Caco-2 (cell line): ENCODE measurements at places on chromosomes 4 and X.

GRCh38 chr4:1155314-1155713 is 17.1 kb downstream of the SPON2 start:
- H3K4me3 ChIP-seq, result no peak overlapping the region
- no peak overlapping the region for H3K27ac ChIP-seq
- H3K27me3 ChIP-seq, result no peaks in the 10 kb centered on the region

GRCh38 chrX:154785716-154786115 is 19.6 kb downstream of the MPP1 start:
- H3K4me3 ChIP-seq, result no peak overlapping the region
- peaks cover 7% of the 10 kb centered on the region; the same call in 1 of the 2 replicates for H3K4me1 ChIP-seq
- no peaks in the 10 kb centered on the region for H3K27me3 ChIP-seq
- no peaks in the 10 kb centered on the region for H3K36me3 ChIP-seq
- peak overlapping the region; percentile 73 for H3K27ac ChIP-seq
- DNase-seq, result no peak

- H3K27ac ChIP-seq, result no peak overlapping the region
- no peaks in the 10 kb centered on the region for H3K36me3 ChIP-seq
- DNase-seq, result no peak
- H3K4me3 ChIP-seq, result no peak overlapping the region
- H3K27me3 ChIP-seq, result no peaks in the 10 kb centered on the region
- H3K4me1 ChIP-seq, result 0 out of 2 replicates have a peak, but pooled peaks cover 1% of the 10 kb centered on the region
These were observed 35.0 kb upstream of the HS3ST1 start for GRCh38 chr4:11463707-11464106.

DNA sequence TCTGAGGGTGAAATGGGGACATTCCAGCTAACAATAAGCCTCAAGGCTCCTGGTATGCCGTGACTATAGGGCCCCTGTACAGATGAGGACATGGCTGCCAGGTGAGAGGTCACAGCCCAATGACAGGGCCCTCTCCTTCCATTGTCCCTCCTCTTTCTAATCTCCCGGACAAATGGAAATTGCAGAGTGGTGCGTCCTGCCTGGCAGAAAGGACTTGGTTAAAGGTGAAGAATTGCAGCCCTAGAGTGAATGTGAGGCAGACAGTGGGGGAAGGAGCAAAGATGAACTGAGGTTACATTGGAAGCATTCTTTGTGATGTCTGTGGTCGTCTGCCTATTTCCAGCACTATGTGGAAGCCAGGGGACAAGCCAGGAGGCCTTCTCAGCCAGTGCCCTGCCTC is 6.7 kb upstream of the UCP1 start:
- no peak for DNase-seq
- no peaks in the 10 kb centered on the region for H3K4me1 ChIP-seq
- H3K27ac ChIP-seq, result no peak overlapping the region

- H3K4me1 ChIP-seq, result no peaks in the 10 kb centered on the region
- no peaks in the 10 kb centered on the region for H3K36me3 ChIP-seq
- DNase-seq, result no peak
- H3K4me3 ChIP-seq, result no peak overlapping the region
- H3K27ac ChIP-seq, result no peak overlapping the region
- H3K27me3 ChIP-seq, result no peaks in the 10 kb centered on the region
These were observed 171.4 kb downstream of the NWD2 start for GRCh38 chr4:37415845-37416369.

- DNase-seq, result no peak
- no peaks in the 10 kb centered on the region for H3K36me3 ChIP-seq
- H3K4me1 ChIP-seq, result peaks cover 24% of the 10 kb centered on the region
- no peak overlapping the region for H3K27ac ChIP-seq
- H3K27me3 ChIP-seq, result no peaks in the 10 kb centered on the region
These were observed 65.3 kb upstream of the WDR1 start for GRCh38 chr4:10181745-10182445.

DNA sequence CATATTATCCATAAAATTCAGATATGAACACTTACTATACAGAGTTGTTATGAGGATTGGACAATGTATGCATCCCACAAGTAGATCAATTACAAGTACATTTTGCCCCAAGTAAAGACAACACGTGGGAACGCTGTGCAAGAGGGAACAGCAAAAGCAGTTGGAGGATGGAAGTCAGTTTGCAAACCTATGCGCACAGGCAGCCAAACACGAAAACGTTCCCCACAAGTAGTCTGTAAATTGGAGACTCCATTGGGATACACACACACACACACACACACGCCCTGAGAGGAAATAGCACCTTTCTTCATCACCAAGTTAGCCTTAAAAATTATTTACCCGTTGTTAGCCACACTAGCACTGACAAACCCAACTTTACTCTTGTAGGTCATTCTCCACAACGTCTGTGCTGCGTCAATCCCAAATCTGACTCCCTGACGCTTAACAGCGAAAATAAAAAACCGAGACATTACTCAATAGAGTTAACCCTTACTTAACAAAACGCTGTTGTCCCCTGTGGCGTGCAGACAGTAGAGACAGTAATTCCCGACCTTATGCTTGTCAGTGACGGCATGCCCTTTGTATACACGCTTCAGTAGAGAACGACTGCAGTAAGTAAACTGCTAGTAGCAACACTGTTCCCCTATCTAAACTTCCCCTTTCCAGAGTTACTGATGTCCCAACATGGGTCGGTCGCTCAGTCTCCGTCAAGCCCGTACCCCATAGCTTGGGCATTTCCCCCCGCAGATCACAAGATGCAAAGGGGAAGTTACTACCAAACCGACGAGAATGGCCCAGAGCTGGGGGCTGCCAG is 730 bp downstream of the MANBA start:
- no peaks in the 10 kb centered on the region for H3K27me3 ChIP-seq
- no peaks in the 10 kb centered on the region for H3K36me3 ChIP-seq
- peak; percentile 16 for DNase-seq

- H3K27ac ChIP-seq, result peak overlapping the region; percentile 57
- H3K4me3 ChIP-seq, result no peak overlapping the region
- H3K36me3 ChIP-seq, result no peaks in the 10 kb centered on the region
These were observed 87.2 kb upstream of the MYOZ2 start for GRCh38 chr4:119048446-119048845.

DNA sequence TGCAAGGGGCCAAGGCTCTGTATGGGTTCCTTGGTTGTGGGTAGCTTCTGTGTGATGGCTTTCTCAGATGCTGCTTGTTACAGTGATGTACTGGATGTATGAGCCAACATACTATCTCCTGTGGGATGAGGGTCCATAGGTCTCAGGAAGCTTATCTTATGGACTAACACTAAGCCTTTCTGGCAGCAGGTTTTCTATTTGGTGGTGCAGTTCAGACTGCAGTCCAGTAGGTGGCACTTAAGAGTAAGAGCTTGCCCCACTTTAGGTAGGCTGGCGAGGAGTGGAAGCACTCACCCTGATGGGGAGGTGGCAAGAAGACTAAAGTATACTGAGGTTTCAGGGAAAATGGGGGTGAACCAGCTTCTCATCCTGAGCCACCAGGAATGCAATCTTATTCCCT is 306.7 kb upstream of the MAOA start:
- no peaks in the 10 kb centered on the region for H3K27me3 ChIP-seq
- H3K4me3 ChIP-seq, result no peak overlapping the region
- no peak overlapping the region for H3K27ac ChIP-seq
- peak; percentile 41 for DNase-seq
- no peaks in the 10 kb centered on the region for H3K4me1 ChIP-seq
- no peaks in the 10 kb centered on the region for H3K36me3 ChIP-seq

GRCh38 chrX:47182106-47182700 is 11.4 kb upstream of the UBA1 start:
- H3K4me3 ChIP-seq, result no peak overlapping the region
- no peaks in the 10 kb centered on the region for H3K27me3 ChIP-seq
- H3K27ac ChIP-seq, result no peak overlapping the region

DNA sequence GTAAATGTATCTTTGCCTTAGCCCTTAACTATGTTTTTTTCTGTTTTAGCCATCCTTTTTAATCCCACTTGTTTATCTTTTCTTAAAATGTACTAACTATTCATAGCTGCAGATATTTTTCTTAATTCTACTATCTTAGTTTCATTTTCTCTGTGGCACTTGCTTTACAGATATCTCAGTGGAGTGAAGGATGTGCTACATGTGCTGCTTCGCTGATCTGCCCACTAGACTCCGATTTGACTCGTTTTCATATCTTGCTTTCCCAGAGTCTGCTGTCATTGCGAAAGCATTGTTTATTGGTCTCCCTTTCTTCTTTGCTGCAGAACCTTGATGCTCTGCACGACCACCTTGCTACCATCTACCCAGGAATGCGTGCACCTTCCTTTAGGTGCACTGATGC is 30.6 kb downstream of the GUCY1B1 start:
- H3K36me3 ChIP-seq, result no peaks in the 10 kb centered on the region
- DNase-seq, result no peak
- no peak overlapping the region for H3K4me3 ChIP-seq
- H3K27ac ChIP-seq, result no peak overlapping the region
- H3K27me3 ChIP-seq, result no peaks in the 10 kb centered on the region

DNA sequence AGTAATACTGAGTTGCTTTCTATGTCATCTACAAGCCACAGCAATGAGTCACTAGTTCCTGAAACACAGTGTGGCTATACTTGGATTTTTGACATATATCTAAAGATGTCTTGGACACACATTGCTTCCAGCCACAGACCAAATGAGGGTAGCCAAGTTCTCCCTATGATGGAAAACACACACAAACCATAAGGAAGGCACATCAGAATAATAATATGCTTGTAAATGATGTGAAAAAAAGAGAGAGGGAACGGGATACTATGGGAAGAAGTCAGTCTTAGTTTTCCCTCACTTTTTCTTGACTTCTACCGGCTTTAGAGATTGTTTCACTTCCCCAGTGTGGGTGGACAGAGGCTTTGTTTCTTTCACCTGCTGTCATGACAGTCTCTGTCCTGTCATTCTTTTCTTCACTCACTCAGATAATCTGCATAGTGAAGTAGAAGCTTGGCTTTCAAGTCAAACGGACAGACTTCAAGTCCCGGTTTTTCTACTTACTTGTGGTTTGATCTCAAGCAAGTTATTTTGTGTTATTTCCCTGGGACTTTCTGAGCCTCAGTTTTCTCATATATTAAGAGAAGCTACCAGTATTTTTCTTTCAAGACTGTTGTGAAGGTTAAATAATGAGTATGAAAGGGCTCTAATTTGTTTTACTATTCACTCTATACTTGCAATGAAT is 34.7 kb downstream of the P2RY10 start:
- H3K4me3 ChIP-seq, result no peak overlapping the region

GRCh38 chrX:98405376-98405775 is 1521.7 kb downstream of the RPA4 start:
- H3K27me3 ChIP-seq, result no peaks in the 10 kb centered on the region
- H3K4me1 ChIP-seq, result no peaks in the 10 kb centered on the region

DNA sequence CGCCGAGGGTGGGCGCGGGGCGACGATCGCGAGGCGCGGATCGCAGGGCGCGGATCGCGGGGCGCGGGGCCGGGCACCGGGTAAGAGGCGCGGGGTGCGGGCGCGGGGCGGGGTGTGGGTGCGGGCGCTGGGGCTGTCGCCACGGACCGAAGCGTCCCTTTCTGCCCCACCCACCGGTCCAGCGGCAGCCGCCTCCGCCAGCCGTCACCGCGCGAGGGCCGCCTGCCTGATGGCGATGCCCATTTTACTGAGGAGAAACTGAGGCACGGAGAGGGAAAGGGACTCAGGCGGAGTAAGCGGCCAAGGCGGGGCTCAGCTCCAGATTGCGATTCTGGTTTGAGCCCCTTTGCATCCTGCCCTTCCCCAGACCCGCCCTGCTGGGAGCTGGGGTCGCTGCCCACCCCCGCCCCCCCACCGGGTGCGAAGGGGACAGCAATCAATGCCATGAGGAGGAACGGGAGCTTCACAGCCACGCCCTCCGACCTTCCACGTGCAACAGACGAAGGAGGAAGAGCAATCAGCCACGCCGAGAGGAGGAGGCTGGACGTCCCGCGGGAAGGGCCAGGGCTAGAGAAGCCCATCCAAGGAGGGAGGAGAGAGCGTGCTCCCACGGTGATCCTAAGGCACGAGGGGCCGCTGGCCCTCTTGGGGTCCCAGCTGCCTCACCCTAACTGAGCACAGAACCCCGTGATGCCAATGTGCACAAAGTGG is 10.9 kb upstream of the MAN2B2 start:
- no peak overlapping the region for H3K27ac ChIP-seq
- no peak for DNase-seq
- no peaks in the 10 kb centered on the region for H3K4me1 ChIP-seq
- H3K4me3 ChIP-seq, result peak overlapping the region; percentile 17

- no peak for DNase-seq
- no peak overlapping the region for H3K27ac ChIP-seq
- H3K27me3 ChIP-seq, result no peaks in the 10 kb centered on the region
- H3K4me1 ChIP-seq, result peaks cover 9% of the 10 kb centered on the region; the same call in 1 of the 2 replicates
- H3K4me3 ChIP-seq, result no peak overlapping the region
These were observed 63.7 kb downstream of the FAT1 start for GRCh38 chr4:186659935-186660334.

DNA sequence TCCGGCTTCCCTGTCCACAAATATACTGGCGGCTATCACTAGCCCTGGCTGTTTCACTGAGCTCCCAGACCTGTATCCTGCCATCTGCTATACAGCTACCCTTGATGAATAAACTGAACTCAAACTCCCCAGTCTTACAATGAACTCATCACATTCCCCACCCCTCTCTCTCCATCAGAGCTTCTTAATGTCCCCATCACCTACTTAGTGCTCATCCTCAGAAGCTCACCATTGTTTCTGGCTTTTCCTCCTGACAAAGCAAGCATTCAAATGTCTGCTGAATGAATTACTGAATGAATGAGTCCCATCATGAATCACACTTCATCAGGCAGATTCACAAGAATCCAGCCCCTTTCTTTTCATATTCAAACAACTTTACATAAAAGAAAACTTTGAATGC is 5.7 kb upstream of the DGAT2L6 start:
- peaks cover 14% of the 10 kb centered on the region for H3K4me1 ChIP-seq
- H3K36me3 ChIP-seq, result no peaks in the 10 kb centered on the region
- no peak overlapping the region for H3K4me3 ChIP-seq

GRCh38 chr4:52317361-52317879 is 266.3 kb downstream of the SPATA18 start:
- no peak overlapping the region for H3K4me3 ChIP-seq
- no peaks in the 10 kb centered on the region for H3K36me3 ChIP-seq
- DNase-seq, result no peak
- no peaks in the 10 kb centered on the region for H3K27me3 ChIP-seq

DNA sequence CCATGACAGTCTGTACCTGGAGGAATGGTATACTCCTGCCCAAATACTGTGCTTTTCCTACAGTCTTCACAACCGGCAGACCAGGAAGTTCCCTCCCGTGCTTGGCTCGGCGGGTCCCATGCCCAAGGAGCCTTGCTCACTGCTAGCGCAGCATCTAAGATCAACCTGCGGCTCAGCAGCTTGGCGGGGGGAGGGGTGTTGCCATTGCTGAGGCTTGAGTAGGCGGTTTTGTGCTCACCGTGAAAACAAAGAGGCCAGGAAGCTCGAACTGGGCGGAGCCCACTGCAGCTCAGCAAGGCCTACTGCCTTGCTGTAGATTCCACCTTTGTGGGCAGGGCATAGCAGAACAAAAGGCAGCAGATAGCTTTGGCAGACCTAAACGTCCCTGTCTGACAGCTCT is 152.7 kb downstream of the TEX11 start:
- H3K36me3 ChIP-seq, result no peaks in the 10 kb centered on the region
- no peak overlapping the region for H3K4me3 ChIP-seq
- H3K27ac ChIP-seq, result no peak overlapping the region
- no peak for DNase-seq

- H3K27ac ChIP-seq, result peak overlapping the region; percentile 35
- DNase-seq, result no peak
- H3K36me3 ChIP-seq, result peaks cover 5% of the 10 kb centered on the region
- H3K4me1 ChIP-seq, result no peaks in the 10 kb centered on the region
- no peaks in the 10 kb centered on the region for H3K27me3 ChIP-seq
- H3K4me3 ChIP-seq, result no peak overlapping the region
These were observed 57.4 kb downstream of the NSD2 start for GRCh38 chr4:1928356-1929239.
